ENCODE measurements at places on chromosomes 12 and 14. TPM values are rescaled to one million over a fixed set of nuclear protein-coding genes. Genes with fewer than 3 reads are reported as not detected.

Gene KSR2
- total RNA-seq: not detected

Gene LALBA
- not detected for total RNA-seq

Gene SLC24A4
- not detected for total RNA-seq

Gene GYS2
- not detected for total RNA-seq

Gene PROX2
- total RNA-seq: not detected

Gene TCL1B
- not detected for total RNA-seq

Gene SRGAP1
- total RNA-seq: 9.3 TPM

Gene RNASE7
- not detected for total RNA-seq

Gene PLEKHD1
- total RNA-seq: under 0.01 TPM

Gene KRT73
- not detected for total RNA-seq

Gene RIMBP2
- under 0.01 TPM for total RNA-seq

Gene NID2
- 166 TPM for total RNA-seq

Gene GDF11
- 4.5 TPM for total RNA-seq

Gene FICD
- total RNA-seq: 4.4 TPM

Gene KRT8
- 0.95 TPM for total RNA-seq

Gene TMEM121
- 10.1 TPM for total RNA-seq

Gene TAS2R31
- total RNA-seq: 3.0 TPM

Gene OVCH1
- under 0.01 TPM for total RNA-seq

Gene GOLGA5
- total RNA-seq: 40.0 TPM
